ENCODE measurements at places on chromosomes 13 and 19.

DNA sequence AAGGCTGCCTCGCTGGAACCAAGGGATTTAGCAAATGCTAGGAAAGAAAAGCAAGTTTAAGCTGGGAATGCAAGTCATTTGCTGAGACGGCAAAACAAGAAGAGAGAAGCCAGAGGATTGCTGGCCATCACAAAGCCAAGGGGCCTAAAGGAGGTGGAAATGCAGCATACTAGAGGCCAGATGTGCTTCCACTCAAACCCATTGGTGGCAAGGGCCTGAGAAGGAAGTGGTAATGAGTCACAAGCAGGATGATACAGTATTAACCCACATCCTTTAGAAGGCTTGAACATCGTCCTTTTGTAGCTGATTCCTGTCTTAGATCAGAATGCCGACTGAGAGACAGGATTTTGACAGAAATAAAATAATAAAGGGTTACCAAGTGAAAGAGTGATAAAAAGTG lies 68.2 kb downstream of the ITGBL1 start:
- peak; percentile 78 for DNase-seq

GRCh38 chr19:33734913-33735312 lies 61.8 kb upstream of the KCTD15 start:
- DNase-seq, result no peak

DNA sequence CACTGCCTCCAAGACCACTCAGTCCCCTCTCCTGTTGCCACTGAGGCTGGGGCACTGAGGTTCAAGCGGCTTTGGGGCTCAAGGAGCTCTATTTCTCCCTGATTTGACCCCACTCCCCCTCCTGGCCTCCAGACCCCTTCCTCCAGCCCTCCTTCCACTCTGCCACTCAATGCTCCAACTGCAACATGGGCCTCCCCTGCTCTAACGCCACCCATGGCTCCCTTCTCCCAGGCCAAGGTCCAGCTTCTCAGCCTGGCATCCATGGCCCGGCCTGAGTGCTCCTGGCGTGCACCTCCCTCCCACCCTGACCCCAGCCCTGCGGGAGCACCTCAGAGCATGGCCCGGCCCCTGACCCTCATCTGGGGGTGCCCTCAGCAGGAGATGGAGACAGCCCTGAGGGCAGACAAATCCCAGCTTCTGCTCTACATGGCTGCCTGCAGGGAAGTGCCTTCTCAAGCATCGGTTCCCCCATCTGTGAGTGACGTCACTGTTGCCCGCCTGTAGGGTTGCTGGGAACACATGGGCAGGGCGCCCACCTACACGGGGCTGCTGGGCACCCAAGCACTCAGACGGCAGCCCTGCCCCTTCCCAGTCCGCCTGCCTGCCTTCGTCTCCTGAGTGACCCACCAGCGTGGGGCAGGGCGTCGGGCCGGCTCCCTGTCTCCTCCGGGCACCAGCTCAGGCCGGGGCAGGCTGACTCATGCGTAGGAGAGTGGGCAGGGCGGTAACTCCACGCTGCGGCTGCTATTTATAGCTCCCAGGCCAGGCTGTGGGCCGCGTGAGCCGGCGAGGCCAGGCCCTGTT lies 1.6 kb upstream of the DIRAS1 start:
- DNase-seq, result peak; percentile 89

DNA sequence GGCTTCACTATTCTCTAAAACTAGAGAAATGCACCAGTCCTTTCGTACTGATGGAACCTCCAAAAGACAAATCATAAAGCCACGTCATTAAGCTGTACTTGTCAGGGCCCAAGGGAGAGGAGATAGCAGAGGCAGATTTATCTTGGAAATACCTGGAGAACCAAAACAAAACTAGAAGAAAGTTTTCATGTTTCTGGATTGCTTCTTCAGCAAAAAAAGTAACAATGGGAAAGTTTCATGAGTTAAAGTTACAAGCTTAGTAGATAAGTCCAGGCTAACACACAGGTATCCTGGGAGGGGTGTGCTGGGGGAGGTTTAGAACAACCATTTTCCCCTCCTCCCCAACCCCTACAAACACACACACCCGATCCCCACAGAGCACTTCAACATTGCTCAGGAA lies 21.6 kb downstream of the RANBP3 start:
- DNase-seq, result no peak

GRCh38 chr19:18112989-18113478 lies 15.5 kb downstream of the MAST3 start:
- peak; percentile 66 for DNase-seq

GRCh38 chr19:32866564-32867265 lies 2.9 kb downstream of the SLC7A9 start:
- DNase-seq, result no peak

DNA sequence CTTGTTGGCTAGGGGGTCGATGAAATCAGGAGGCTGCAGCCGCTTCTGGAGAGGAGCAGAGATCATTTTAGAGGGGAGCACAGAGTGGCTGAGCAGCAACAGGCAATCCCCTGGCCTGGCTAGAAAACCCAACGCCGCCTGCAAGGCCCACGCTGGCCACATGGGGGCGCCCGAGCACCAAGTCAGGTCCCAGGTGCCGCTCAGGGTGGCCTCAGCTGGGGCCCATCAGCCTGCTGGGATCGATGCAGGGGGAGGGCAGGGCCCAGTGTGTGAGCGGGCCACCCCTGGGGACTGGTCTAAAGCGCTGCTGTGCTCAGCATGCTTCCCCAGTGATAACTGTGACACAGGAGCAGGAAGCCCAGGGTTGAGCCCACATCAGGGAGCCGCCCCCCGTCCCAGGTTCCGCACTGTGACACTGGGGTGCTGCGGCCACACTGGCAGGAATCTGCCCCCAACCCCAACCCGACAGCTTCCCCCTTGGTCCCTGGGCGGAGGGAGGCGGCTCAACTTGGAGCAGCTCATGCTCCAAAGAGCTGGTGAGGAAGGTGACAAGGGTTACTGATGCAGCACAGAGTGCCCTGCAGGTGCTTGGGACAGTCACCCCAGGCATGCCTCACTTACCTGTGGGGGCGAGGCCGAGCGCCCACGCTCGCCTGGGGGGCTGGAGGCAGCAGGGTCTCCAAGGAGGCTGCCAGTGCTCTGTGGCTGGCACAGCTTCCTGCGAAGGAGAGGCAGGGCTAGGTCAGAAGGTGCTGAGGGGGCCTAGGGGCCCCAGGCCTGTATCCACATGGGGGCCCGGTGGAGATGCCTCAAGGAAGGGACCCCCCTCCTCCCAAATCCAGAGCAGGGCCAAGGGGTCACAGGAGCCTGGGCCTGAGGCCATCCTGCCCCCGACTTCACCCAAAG lies 13.3 kb upstream of the ISYNA1 start:
- DNase-seq, result no peak

- DNase-seq, result peak; percentile 4
These were observed 873.7 kb downstream of the SLITRK5 start for GRCh38 chr13:88544836-88545235.

Data from amniotic epithelial cell (primary cell).